ENCODE measurements at places on chromosomes 12 and 14.
A peak's percentile ranks its signal among the peaks of the same experiment; 100 is the strongest.

DNA sequence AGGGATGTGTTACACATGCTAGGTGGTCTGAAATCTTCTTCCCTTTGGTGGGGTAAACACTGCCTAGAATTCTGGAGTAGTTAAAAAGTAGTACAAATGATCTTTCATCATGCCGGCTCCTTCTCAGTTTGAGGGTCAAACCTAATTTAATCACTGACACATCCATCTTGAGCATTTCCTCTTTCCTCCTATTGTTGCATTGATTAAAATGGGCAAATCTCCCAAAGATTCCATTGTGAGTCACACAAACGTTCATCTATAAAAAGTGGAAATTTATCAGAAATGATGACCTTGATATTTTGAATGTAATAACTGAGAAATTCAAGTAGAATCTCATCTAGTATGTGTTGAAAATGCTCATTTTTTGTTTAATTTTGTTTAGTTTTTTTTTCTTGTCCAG is 996.0 kb downstream of the NRXN3 start:
- DNase-seq, result no peak

- no peak for DNase-seq
Observed at GRCh38 chr12:14058717-14059116, 77.3 kb upstream of the GRIN2B start.

DNA sequence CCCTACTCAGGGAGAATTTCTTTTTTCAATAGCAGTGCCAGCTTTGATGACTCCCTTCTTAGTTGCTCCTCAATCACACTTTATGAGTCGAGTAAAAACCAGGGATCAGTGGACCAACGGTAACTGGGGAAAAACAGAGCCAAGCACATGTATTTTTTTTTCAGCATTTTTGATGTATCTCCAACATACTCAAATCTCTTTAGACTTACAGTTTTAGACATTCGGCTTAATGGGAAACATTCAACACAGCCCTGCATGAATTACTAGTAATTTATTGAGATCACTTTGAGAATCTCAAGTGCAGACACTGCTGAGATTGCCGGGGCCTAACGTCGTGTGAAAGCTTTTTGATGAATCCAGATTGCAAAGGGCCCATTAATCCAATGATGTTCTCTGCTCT is 306.7 kb downstream of the NUAK1 start:
- DNase-seq, result no peak

- no peak for DNase-seq
Observed at GRCh38 chr14:106556665-106557289, 1030.4 kb downstream of the TMEM121 start.

DNA sequence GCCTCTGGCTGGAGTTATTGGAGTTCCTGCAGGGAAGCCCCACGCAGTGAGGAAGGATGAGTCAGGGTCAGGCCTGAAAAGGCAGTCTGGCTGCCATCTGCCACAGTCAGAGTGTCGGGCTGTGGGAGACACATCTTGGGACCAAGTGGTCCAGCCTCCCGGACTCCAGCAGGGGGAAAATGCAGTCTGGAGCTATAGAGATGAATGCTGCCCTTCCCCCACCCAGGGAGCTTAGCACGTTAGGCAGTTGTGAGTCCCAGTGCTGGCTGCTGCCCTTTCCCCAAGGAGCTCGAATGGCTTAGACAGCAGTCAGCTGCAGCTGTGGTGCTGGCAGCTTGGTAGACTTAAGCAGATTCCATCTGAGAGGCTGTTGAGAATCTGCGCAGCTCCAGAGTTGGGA is 8.2 kb upstream of the NTS start:
- no peak for DNase-seq

GRCh38 chr14:55665067-55665675 is 85.2 kb downstream of the KTN1 start:
- DNase-seq, result no peak

GRCh38 chr12:33587784-33588712 is 148.4 kb upstream of the SYT10 start:
- DNase-seq, result peak; percentile 54

GRCh38 chr14:96056509-96057422 is 17.6 kb downstream of the C14orf132 start:
- DNase-seq, result no peak

- no peak for DNase-seq
Observed at GRCh38 chr12:93946542-93947150, 201.7 kb upstream of the PLXNC1 start.

GRCh38 chr12:10456856-10457255 is 3.7 kb upstream of the KLRC1 start:
- no peak for DNase-seq

GRCh38 chr14:69796797-69797500 is at the start of gene SLC10A1:
TSS of gene SLC10A1 (minus strand) at chr14:69797241. CDS start at chr14:69797155, 86 bp downstream.
- DNase-seq, result no peak

DNA sequence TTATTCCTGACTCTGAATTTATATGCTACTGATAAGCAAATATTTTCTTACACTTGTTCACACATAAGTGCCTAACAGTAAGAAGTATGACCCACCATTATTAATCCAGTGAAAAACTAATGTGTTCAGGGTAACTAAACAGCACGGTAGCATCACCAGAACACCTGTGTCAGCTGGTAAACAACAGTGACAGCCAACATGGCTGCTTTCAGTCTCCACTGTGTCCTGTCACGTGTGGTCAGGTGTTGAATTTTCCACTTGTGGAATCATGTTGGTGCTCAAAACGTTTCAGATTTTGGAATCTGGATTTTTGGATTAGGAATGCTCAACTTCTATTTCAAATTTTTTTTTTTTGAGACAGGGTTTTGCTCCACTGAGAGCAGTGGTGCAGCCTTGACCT is 14.3 kb upstream of the ATP23 start:
- no peak for DNase-seq

- no peak for DNase-seq
Observed at GRCh38 chr14:22520796-22521195, 68.2 kb downstream of the DAD1 start.

DNA sequence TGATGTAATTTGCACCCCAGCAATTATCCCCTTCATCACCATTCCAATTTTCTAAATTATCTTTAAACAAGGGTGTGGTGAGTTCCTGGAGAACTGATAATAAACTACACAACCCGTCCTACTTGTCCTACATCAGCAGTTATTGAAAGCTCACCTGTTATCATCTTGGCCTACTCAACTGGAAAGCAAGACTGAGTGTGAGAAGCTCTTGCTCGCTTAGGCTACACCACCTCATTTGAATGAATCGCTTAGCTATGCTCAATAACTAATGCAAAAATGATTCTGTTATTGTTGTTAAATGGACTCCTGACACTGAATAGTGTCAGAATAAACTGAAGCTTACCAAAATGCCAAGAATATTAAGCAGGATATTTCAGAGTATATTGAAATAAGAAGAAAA is 115.4 kb upstream of the BTG1 start:
- DNase-seq, result no peak

- no peak for DNase-seq
Observed at GRCh38 chr12:22625762-22626294, 857 bp downstream of the ETNK1 start.

DNA sequence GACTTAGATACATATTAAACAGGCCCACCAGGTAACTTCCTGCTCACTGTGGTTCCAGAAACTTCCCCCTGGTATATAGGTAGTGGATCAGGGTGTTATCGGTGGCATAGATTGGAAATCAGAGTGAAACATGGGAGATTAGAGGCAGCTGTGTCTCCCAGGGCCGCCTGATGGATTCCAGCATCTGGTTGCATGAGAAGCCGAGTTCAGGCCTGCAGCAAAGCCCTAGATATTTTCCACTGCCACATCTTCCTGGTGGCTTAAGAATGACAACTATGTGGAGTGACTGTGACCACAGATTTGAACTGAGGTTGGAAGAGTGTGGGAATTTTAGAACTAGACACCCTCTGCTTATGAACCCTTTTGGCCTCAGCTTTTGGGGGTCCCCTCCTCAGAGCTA is 184.8 kb upstream of the NTF3 start:
- DNase-seq, result no peak

Measured in CMK (cell line).